AML-193 (cell line): ENCODE measurements at places on chromosomes 3 and 15.

DNA sequence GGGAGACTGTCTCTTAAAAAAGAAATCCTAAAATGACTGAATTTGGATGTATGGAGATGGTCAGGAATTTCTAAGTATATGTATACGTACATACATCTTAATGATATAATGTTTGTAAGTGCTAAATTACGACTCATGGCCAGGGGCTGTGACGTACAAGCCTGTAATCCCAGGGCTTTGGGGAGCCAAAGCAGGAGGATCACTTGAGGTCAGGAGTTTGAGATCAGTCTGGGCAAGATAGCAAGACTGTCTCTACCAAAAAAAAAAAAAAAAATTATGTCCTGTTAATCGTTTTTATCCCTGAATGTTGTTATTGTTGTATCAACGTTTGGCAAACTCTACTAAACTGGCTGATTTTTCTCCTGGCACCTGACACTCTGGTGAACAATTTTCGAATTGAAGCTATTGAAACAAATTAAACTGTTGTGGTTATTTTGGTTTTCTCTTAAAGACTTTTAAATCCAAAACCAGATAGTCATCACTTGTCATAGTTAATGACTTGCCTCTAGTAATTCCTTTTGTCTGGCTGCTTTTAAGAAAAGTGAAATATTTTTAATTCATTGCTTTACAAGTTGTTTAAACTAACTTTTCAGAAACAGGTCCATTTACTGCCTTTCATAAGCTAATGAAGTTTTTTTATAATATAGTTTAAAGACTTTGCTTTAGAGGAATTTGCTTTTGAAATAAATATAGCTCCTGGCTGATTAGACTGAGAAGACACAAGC is 7.0 kb downstream of the MORF4L1 start:
- no peak for DNase-seq

GRCh38 chr3:12394569-12395271 is 89.6 kb upstream of the TSEN2 start:
- no peak for DNase-seq

GRCh38 chr15:68972201-68973065 is 42.1 kb upstream of the NOX5 start:
- no peak for DNase-seq

DNA sequence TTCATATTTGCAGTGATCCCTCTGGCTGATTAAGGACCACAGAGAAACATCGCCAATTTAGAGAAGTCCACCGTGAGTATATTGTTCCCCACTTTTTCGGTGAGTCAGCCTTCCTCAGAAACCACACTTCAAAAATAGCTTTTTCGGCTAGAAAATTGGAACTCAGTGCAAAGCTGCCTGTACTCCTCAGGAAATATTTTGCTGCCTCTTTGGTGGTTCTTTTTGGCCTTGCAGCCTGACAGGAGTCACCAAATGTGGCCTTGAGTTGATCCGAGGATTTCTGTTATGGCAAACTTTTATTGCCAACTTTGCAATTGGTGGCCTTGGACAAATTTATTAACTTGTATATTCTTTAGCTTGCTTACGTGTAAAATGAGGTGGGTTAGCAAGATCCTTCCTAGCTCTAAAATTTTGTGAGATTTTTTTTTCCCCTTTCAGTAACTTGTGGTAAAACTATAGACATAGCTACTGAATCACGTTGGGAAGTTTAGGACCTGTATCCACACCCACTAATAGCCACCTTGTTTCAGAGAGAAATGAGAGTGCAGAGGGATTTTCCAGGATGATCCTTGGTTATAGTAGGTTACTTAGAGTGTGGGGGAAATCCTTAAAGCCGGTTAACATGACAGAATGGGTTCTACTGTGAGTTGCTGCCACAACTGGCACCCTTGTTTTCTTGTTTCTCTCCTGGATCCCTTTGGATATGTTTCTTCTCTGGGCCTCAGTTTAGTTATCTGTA is 9.9 kb downstream of the ARL6IP5 start:
- DNase-seq: peak; percentile 83

DNA sequence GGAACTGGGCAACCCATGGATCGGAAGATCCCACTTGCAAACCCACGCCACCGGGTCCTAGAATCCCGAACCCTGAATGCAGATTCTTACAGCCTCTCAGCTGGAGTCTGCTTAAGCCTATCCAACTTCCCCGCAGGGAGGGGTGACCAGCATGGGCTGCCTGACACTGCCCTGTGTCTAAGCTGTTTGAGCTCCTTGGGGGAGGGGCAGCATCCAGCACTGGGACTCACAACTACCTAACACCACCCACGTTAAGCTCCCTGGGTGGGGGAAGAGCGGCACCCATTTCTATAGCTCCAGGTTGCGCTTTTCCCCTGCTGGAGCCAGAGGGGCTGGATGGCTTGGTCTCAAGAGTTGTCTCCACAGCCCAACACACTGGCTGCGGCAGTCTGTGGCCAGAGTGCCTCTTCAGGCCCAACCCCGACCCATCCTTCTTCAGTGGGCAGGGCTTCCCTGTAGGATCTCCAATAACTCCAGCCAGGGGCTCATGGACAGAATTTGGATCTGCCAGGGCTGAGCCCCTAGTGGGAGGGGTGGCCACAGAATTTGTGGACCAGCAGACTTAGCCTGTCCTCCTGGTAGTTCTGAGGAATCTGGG is 649.2 kb downstream of the TUSC7 start:
- no peak for DNase-seq

DNA sequence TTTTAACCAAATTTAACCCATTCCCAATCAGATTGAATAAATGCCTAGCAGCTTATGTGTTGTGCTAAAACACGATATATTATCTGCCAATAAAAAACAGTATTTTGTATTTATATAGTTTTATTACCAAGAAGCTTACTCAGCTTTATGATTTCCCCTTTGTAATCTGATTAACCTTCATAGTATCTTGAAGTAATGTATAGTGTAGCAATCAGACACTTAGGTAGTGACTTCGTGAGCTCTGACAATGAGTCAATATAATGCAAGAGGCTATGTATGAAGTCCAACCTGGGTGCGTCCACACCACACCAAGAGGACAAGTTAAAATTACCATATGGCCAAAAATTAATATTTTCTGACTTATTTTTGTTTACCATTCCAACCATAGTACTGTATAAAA is 2.1 kb upstream of the CNBP start:
- no peak for DNase-seq

- DNase-seq: no peak
These were observed 43.4 kb downstream of the SLCO2A1 start for GRCh38 chr3:133986311-133986710.

DNA sequence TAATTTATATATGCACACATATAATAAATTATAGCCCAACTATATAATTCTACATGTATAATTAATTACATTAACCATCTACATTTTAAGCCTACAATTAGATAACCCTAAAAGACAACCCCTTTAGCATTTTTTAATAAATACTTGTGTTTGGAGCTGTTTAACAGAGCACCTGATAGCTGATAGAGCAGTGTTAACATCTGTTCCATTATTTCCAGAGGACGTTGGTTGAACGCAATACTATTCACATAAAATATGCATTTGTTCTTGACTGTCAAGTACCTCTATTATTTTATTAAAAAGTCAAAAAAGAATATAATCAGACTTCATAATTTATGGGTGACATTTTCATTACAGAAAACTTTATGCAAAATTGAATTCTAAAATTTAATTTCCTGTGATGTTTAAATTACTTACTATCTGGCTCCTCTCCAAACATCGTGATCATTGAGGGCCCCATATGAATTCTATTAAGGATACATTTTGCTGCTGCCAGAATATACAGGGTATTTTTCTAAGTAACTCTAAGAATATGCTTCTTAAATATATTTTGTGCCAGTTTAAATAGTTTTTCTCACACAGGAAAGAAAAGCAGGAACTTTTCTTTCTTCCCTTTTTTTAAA is 234.3 kb downstream of the SHOX2 start:
- DNase-seq: peak; percentile 38
